Stromal cell of bone marrow (primary cell): ENCODE measurements at places on chromosomes 7 and 10.
A peak's percentile ranks its signal among the peaks of the same experiment; 100 is the strongest.

- no peak for DNase-seq
Observed at GRCh38 chr7:106041140-106041717, 70.9 kb downstream of the SYPL1 start.

DNA sequence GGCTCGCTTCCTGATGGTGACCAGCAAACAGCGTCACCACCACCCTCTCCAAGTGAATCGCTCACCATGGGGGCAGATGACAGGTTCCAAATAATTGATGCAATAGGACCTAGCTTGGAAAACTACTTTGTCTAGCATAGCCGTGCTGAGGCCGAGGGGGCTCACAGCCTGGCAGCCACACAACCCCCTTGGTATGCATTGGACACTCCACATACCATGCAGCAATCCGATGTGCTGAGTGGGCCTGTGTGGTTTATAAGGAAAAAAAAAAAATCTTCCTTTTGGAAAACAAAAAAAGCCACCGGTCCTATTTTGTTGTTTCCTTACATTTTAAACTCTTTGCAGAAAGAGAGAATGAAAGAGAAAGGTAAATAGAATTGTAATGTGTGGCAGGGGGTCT is 15.1 kb downstream of the GATA3 start:
- DNase-seq: no peak

DNA sequence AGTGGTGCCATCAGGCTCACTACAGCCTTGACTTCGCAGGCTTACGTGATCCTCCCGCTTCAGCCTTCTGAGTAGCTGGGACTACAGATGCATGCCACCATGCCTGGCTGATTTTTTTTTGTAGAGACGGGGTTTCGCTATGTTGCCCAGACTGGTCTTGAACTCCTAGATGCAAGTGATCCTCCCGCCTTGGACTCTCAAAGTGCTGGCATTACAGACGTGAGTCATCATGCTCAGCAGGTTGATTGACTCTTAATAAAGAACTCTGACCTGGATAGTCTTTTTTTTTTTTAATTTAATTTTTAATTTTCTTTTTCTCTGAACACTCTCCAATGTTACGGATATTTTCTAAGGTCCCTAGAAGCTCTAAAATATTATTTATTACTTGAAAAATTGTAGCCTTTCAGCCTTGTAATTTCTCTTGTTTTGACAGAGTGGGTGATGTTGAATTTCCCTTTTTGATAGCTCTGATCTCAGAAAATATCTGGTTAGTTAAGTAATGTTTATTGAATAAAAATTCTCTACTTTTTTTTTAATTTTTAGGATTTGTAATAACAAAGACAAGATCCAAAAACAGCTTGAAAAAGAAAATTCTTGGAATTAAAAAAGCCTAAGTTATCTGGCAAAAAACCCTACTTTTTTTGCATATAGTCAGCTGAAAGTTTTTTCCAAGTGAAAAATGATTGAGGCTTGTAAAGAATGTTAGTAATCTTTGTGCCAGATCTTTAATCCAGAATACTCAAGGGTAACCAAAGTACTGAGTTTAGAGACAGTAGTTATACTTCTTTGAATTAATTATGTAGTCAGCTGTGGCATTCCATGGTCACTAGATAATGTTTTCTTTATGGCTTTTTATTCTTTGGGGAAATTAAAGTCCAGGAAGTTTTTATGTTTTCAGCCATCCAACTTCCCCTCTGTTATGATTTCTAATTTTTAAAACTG is 26.7 kb downstream of the TBC1D12 start:
- peak; percentile 82 for DNase-seq

DNA sequence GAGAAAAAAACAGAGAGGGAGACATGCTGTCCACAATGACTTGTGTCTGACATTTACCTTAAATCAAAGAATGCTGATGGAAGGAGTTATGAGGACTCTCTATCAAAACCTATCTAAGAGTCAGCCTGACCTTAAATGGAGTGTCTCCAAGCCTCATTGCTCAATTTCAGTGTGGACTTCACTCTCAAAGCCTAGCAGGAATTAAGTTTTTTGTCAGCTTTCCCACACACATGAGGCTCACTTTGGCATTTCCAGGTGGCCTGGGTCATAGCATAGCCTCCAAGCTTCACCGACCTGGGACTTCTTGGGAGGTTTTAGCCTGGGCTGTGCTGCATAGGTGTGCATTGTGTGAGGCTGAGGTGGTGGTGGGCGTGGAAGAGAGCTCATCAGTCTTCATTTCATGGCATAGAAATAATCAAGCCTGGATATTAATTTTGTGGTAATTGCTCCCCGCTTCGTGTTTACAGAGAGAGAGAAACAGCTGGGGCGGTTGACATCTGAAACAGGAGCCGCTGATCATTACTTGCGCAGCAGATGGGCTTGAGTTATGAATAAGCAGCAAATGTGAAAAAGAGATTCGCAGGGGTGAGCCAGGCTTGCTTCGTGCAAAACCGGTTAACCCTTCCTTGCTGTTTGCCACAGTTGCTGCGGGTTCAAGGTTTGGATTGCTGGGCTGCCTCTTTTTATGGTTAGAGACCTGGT is 647.8 kb downstream of the INHBA start:
- DNase-seq: no peak

- no peak for DNase-seq
Observed at GRCh38 chr10:28807760-28808613, 130.7 kb downstream of the BAMBI start.

DNA sequence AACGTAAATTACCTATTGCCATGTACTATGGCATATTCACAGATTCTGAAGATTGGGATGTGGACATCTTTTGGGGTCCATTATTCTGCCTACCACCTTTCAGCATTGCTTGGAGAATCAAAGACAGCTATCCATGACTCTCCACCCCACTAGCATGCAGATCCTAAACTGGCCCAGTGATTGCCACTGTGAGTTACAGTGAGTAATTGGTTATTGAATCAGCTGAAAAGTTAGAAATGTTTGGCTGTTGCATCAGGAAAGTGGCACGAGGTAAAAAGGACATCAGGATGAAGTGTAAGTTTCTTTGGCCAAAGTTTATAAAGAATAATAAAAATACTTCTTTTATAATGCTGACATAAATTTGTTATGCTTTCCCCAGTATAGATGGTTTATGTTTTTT is 148.2 kb upstream of the ETV1 start:
- DNase-seq: peak; percentile 10

- no peak for DNase-seq
Observed at GRCh38 chr10:71083716-71083975, 128.7 kb upstream of the UNC5B start.

DNA sequence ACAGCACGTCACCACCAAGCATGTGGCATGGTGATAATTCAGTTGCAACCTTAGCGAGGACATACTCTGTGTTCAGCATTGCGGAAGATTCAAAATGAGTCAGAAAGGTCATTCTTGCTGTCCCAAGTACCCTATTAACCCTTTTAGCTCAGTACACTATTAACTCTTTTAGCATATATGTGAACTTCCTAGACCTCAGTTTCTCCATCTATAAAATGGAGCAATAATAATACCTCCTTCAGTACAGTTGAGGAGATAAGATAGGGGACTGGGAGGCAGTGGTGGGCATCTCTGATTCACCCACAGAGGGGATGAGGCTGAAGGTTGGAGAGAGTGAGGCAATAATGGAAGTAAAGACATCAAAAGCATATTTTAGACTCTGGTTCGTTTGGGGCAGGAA is 67.3 kb downstream of the XRCC2 start:
- DNase-seq: no peak

DNA sequence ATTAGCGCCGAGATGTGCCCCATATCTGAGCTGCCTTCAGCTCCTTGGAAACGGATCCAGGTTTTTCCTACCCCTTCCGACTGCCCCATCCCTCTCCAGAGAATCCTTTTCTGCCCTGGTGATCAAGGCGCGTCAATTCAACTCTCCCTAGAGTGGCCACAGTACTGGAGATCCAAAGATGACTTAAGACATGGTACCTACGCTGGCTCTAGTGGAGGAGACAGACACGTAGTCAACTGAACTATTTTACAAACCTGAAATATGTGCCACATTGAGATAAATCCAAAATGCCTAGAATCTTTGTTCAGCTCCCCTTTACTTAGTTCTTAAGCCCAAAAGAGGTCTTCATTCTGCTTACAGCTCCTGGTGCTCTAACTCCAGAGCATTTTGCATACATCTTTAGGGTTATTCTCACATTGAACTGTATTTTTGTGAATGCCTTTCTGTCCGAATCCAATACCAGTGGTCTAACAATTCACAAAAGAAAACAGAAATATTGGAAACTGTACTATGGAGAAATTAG is 444 bp upstream of the TNPO3 start:
- DNase-seq: no peak

GRCh38 chr10:124508070-124508667 is 46.5 kb downstream of the LHPP start:
- no peak for DNase-seq

DNA sequence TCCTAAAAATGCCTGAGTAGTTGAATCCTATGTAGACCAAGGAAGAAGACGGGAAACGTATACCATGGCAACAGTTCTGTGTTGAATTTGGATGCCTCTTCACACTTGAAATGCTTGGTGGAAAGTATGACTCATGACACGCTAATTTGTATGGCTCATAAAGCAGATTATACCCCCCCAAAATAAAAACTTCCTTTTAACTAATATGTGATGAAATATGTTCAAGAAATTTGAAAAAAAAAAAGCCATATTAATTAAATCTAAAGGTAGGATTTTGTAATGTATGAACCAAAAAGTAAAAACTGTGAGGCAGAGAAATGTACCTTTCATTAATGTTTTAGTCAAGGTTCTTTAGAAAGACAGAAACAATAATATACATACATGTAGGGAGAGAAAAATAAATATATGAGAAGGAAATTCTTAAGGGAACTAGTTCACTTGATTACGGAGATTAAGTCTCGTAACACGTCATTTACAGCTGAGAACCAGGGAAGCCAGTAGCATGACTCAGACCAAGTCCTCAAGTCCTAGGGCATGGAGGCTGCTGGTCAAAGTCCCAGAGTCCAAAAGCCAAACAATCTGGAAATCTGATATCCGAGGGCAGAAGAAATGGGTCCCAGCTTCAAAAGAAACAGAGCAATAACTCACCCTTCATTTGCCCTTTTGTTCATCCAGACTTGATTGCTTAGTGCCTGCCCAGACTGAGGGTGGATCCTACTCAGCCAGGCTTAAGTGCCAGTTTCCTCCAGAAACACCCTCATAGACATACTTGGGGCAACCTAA is 485.1 kb downstream of the SEMA3D start:
- peak; percentile 87 for DNase-seq

DNA sequence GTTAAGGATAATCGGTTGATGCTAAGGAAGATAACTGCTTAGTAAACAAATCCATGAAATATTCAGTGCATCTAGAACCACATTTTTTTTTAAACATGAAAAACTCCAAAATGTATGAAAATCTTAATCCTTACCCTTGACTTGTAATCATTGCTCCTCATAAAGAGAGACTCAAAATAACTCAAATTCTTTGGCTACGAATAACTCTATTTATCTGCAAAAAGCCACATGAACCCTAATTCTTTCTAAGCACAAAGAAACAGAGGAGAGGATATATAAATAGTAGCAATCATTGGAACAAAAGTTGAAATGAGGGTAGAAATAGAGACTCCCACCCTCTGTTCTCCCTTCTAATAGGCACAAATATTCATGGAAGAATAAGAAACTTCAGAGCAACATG is 40.2 kb downstream of the ANK3 start:
- no peak for DNase-seq

- no peak for DNase-seq
Observed at GRCh38 chr7:11513460-11513859, 318.5 kb downstream of the THSD7A start.

DNA sequence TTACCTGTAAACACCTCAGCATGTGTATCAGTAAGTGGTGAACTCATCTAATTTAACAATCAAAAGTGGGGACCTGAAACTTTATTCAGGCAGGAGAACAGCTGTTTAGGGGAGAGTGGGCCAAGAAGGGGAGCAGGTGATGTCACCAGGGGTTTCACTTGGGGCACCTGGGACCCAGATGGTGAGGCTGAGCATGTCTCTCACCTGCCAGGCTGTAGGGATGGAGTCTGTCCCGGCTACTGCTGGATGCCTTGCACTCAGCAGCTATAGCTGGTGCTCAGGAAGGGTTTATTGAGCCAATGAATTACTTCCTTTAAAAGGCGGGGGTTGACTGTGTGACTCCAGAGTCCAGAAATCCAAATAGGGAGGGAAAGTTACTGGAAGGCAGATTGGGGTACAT is 23.0 kb downstream of the CDH23 start:
- DNase-seq: no peak

DNA sequence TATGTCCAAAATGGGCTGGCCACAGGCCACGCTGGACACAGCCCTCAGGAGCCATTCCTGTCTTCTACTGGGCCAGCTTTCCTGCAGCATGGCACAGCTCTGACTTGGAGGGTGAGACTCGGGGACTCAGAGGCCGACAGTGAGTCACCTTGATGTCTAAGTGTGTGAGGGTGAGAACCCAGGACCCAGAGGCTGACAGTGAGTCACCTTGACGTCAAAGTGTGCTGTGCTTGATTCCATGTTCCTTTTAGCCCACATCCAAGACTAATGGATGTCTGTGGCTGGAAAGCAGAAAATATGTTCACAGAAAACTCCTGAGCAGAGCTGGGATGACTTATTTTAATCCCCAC is 6.0 kb upstream of the FAM170B start:
- DNase-seq: peak; percentile 98

- peak; percentile 34 for DNase-seq
Observed at GRCh38 chr10:91758303-91759146, 39.7 kb upstream of the TNKS2 start.
